Stimulated activated CD4-positive, alpha-beta T cell treated with anti-CD3 and anti-CD28 coated beads, Interleukin-12 subunit alpha, Interleukin-12 subunit beta, amount 100 ng/mL, for 24 hours (primary cell): ENCODE measurements at places on chromosomes 4 and X.

DNA sequence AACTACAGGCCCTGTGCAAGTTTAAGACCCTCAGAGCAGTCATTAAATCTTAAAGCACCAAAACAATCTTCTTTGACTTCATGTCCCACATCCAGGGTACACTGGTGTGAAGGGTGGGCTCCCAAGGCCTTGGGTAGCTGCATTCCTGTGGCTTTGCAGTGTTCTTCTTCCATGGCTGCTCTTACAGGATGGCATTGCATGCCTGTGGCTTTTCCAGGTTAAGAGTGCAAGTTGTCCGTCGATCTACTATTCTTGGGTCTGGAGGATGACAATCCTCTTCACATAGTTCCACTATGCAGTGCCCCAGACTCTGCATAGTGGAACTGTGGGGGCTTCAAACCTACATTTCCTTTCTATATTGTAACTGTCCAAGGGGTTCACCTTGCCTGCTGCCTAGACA is 494.5 kb downstream of the CFAP47 start:
- DNase-seq: no peak

- no peak for DNase-seq
Observed at GRCh38 chrX:77918568-77918967, 8.1 kb downstream of the ATP7A start.

DNA sequence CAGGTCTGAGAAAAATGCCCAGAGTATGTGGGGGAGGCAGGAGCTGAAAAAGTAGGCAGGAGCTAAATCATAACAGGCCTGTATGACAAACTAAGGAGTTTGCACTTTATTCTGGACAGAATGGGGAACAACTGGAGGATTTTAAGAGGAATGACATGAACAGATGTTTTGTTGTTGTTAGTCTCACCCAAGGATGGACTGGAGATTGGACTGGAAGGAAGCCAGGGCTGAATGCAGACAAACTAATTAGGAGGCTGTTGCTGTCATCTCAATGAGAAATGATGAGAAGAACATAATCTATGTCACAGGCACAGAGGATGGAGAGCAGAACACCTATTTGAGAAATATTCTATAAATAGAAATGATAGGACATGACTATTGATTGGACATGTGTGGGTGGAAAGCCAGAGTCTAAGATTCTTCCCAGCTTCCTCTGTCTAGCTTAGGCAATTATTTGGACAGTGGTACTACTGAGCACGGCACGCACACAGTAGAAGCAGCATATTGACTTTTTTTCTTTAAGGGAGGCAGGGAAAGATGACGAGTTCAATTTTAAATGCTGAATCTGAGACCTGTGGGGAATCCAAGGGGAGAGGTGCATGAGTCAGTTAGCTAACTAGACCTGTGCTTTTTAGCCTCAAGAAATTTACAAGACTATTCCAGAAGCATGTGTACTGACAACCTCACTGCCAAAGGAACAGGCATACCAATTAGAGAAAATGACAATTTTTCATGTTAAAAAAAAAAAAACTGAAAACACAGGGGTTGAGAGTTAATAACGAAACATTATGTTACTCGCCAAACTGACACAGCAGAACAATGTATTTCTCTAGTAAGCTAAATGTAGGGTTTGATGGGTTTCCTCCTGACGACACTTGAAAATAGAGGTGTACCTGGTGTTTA is 963 bp upstream of the USO1 start:
- DNase-seq: no peak

- no peak for DNase-seq
Observed at GRCh38 chr4:13240066-13240465, 244.1 kb downstream of the RAB28 start.

DNA sequence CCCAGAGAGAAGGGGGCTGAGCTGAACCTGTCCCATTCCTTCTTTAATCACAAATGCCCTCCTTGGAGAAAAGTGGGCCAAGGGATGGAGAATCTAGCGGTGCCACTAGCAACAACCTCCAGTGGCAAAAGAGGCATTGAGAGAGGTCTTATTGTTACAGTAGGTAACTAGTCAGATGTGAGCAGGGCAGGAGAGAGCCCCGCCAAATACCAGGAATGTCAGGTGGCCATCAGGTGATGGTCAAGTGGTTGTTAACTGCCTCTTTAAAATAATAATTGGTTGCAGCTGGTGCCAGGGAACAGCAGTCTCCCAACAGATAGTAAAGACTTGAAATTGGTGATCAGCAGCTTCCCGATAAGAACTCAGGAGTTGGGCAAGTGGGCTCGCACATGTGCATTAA is 116.1 kb downstream of the EVC2 start:
- no peak for DNase-seq

GRCh38 chrX:68672581-68673318 is 25.3 kb downstream of the STARD8 start:
- DNase-seq: no peak

- no peak for DNase-seq
Observed at GRCh38 chrX:135490979-135491514, 29.4 kb upstream of the INTS6L start.

GRCh38 chrX:1086444-1087409 is 125.7 kb downstream of the CRLF2 start:
- DNase-seq: no peak
